Eye (tissue), 1 donor: ENCODE measurements at places on chromosomes 6 and 20.

DNA sequence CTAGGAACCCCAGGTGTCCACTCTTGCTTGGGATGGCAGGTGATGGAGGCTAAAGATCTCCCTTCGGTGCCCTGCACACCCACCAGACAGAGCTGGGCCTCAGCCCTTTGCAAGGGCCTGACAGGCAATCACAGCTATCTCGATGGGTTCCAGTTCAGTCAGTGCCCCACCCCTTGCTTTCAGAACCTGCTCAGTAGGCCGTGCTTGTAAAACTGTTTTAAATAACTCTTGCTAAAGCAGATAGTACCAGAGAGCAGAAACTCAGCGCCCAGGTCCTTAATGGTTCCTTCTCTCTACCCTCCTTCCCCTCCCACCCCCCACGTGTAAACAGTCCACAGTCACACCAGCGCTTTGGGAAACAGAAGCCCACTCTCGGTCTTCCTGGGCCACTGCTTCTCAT lies 39.2 kb downstream of the C6orf132 start:
- no peak for DNase-seq

GRCh38 chr6:24985323-24985722 lies 49.6 kb upstream of the RIPOR2 start:
- DNase-seq: no peak

DNA sequence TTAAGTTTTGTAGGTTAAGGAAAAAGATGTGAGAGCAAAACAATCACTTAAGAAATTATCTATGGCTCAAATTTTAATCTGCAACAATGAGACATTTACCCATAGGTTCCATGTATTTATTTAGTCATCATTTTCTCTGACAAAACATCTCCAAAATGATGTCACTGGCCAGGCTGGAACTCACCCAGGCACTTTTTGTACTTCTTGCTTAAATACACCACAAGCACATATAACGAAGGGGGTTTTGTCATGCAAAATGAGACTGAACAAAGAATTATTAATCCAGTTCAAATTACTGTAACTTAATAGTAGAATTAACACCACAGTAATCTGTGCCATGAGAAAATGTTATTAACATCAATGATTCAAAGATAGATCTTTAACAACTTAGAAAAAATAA lies 200.5 kb downstream of the PTPRK start:
- DNase-seq: no peak

DNA sequence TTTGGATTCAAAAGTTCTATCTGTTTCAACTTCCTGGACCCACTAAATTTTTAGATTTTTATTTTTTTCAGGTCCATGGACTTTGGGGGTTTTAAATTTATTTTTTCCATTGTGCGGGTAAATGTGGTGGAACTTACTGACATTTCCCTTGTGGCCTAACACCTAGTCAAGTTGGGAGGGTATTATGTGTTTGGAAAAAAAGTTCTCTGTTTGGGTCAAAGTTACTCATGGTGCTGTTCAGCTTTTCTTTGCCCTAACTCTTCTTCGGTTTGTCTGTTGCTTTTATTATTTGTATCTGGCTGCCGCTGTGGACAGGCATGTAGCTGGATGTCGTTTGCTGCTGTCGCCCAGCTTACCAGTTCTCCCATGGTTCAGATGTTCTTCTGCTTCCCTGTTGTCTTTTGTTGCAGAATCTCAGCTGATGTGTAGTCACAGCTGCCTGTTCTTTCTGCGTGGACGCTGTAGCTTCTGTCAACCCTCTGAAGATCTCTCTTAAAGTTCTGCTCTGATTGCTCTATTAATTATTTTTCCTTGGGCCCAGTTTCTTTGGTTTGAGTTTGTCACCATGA lies 7.9 kb downstream of the IGF2R start:
- DNase-seq: no peak

- DNase-seq: no peak
Measured at GRCh38 chr6:9848094-9848493, 566.8 kb downstream of the TFAP2A start.

DNA sequence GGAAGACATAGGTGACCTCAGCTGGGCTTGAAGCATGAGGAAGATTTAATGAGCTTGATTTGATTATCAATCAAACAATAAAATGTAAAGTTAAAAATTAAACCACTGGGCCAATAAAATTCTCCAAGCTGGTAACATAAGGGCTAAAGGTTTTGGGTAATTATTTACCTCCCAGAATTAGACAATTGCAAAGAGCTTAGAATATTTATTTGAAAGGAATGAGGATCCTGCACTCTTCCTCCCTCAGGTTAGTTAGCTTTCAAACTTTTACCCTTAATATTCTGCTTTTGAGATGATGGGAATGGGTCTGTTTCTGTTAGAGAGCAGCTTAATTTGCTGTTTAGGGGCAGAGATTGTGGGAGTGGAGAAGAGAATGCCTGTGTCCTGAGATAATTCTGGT lies at the start of gene SLC17A4:
TSS of gene SLC17A4 (plus strand) at position 208 of the 400 bp plus-strand sequence. CDS start 7,221 bp downstream, outside the sequence.
- no peak for DNase-seq

DNA sequence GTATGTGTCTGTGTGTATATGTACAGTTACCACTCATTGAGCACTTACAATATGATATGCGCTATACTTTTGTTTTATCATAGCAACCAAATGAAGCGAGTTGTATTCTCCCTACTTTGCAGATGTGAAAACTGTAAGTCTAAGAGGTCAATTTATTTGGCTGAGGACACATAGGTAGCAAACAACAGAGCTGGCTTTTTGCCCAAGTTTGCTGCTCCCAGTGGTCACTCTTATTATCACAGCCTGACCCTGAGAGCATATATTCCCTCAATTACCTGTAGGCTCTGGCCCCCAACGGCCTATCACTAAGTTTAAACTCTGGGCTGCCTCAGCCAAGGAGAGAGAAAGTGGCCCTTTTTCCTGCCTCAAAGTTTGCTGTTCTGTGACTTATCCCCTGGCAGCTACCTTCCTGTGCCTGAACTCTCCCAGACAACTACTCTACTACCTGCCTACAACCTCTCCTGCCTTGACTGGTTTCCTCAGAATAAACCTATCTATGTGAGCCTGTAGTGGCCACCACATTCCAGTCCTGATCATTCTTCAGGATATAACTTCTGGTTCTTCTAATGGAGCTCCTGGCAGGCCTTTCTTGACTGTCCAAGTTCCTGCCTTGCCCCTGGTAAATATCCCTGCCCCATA lies 221.8 kb downstream of the FRK start:
- DNase-seq: no peak

DNA sequence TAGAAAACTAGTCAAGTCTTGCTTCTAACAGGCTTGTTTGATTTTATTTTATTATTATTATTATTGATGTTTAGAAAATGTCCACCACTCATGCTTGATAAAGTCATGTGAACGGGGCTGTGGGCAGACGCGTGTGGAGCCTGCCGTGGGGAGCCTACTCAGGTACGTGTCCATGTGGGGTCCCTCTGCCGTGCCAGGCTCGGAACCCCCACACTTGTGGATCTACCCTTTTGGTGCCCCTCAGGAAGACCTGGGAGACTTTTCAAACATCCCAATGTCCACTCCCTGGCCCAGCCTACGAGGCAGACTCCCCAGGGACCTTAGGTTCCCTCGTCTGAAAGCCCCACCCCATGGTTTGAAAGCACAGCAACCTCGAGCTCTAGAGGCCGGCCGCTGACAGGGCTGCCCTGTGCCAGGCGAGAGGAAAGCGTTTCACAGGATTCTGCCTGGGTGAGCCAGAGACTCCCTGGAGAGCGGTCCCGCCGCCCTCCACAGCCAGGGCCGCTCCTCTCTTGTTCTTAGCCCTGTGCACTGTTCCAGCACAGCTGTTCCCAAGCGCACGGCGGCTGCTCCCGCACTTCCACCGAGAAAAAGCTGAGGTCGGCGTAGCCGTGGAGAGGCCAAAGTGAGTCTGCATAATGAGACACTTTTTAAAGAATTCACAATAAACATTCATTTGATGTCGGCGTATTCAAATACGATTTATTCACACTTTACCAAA lies 249.7 kb downstream of the TTLL2 start:
- DNase-seq: peak; percentile 43

- no peak for DNase-seq
Measured at GRCh38 chr20:1788044-1788443, 107.2 kb upstream of the SIRPA start.
